Kidney tubule cell (primary cell): ENCODE measurements at places on chromosomes 4 and X.
A peak's percentile ranks its signal among the peaks of the same experiment; 100 is the strongest.

- DNase-seq: peak; percentile 35
Measured at GRCh38 chrX:374596-374995, 12.1 kb downstream of the PPP2R3B start.

DNA sequence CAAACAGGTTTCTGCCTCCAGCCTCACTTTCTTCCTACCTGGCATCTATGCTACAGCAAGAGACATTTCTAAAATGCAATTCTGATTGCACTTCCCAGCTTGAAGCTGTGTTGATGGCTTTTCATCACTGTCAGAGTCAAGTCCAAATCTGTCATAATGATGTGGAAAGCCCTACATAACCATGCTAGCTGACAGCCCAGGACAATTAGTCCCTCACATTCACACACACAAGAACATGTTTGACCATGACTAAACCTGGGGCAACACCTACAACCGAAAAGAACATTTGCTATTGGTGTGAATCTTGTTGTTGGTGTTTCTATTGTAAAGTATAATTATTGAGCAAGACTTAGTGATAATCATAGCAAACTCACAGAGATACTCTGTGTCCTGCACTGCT lies 58.2 kb downstream of the PPM1K start:
- no peak for DNase-seq

DNA sequence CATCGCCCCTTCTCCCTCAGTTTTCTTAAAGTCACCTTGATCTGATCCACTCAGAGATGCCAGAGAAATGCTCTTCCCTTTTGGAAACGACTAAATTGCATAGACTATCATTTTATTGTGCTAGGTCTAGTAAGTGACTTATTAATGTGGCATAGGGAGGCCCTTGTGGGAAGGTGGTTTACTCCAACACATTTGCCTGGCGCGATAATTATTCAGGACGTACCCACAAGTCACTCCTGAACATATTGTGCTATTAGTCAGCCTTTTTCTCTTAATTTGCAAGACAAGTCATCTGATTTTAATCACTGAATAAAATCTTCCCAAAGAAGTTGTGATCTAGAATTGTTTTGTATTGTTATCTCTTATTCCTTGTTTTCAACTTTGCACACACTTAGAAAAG lies 7.6 kb downstream of the ENPEP start:
- peak; percentile 70 for DNase-seq

DNA sequence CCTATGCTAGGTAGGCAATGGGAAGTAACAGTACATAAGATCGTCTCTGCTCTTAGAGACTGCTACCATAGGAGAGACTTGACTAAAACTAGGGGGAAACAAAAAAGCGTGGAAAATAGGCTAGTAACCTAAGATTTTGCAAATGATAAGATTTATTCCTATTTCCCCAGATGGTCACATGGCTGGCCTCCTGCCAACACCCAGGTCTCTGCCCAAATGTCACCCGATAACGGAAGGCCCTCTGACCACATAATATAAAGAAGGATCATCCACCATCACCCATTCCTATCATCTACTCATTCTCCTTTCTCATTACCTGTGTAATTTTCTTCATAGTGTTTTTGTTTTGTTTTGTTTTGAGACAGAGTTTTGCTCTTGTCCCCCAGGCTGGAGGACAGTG lies 4.7 kb downstream of the LAMP2 start:
- DNase-seq: no peak

DNA sequence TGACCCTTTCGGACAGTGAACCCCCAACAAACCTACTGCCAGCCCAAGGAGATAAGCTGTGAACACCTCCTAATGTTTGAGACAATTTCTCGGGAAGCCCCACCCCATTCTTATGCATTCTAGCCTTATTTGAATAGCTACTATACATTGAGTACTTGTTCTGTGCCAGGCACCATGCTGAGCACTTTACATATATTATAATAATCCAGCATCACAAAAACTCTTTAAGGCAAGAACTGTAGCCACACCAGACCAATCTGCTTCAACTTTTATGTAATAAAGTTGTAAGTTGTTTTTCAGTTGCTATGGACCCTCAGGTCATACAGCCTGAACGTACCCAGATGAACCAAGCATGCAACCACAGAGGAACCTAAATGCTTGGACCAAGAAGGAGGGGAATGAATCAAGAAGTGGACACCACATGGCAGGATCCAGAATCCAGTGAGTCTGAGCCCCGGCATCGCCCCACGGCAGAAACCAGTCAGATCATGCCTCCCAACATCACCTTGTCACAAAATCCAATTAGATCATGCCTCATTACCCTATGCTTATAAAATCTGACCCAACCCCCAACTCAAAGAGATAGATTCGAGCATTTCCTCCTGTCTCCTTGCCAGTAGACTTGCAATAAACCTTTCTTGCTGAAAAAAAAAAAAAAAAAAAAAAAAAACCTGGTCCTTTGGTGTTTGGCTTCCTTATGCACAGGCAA lies 225.0 kb downstream of the QDPR start:
- DNase-seq: no peak

DNA sequence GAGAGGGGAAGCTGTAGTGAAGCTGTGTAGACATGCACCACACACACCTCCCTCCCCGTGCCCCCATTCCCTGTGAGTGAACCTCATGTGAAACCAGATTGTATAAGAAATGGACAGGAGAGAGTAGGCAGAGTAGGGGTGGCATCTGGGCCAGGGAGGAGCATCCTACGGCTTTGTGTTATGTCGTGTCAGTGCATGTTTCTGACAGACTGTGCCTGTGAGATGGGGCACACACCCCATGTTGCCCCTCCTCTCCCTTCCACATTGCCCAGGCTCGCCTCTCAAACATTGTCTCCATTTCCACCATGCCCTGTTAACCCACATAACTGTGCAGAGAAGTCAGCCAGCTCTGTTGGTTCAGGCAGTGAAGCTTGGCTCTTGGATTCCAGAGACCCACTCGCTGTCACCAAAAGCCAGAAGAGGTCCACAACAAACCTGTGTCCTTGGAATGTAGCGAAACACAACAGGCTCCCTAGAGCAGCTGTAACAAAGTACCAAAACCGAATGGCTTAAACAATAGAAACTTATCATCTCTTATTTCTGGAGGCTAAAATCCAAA lies 56.1 kb downstream of the SLC9A6 start:
- DNase-seq: no peak

- no peak for DNase-seq
Measured at GRCh38 chr4:165331823-165332222, 4.4 kb downstream of the MSMO1 start.

GRCh38 chr4:2935762-2936743 lies 27.2 kb downstream of the NOP14 start:
- peak; percentile 93 for DNase-seq

GRCh38 chr4:84651499-84651898 lies 68.6 kb downstream of the CDS1 start:
- DNase-seq: no peak

- DNase-seq: no peak
Measured at GRCh38 chrX:115236560-115236959, 2.7 kb upstream of the LRCH2 start.

GRCh38 chr4:68855771-68856170 lies 40.0 kb downstream of the UGT2B10 start:
- DNase-seq: no peak

- peak; percentile 77 for DNase-seq
Measured at GRCh38 chrX:108224727-108225621, 133.4 kb downstream of the ATG4A start.

DNA sequence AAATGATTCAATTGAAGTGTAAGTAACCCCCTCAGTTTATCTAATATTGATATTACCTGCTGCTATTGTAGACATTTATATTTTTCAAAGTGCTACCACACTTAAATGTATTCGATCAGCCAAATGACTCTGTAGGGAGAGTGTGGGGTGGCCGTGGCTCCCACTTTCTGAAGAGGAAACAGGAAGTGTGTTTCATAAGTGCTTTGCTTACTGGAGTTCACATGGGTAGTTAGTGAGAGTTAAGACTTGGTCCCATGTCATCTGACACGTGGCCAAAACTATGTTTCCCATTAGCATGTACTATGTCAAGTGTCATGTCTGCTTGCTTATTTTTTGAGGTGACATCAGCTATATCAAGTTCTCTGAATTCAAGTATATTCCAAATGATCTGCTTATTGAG lies 308.1 kb upstream of the GATB start:
- no peak for DNase-seq

DNA sequence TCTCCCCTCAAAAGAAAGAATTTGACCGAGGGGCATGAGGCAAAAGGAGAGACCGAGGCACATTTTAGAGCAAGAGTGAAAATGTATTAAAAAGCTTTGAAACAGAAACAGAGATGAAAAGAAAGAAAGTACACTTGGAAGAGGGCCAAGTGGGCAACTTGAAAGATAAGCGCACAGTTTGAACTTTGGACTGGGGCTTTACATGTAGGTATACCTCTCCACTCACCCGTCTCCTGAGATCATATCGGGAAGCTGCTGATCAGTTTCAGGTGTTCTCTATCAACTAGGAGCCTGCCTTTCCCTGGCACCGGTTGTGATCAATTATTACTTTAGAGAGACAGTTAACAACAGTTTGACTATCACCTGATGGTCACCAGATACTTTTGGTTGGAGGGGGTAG lies 2666.5 kb downstream of the ARAP2 start:
- DNase-seq: no peak

DNA sequence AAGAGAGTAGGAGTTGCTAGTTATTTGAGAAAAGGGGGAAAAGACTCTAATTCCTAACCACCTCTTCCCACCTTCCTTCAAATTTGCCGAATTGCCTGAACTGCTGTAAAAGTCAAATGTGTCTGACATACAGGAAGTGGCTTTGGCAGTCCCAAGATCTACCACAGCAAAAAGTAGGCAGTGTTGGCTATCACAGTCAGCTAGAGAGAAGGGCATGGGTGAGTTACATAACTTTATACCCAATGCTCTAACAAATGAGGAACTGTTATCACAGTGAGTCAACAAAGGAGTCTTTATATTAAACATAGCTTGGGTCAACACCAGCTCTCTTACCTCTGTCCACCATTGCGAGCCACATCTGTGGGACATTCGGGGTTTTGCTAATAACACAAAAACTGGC lies 2.4 kb upstream of the MBNL3 start:
- peak; percentile 42 for DNase-seq

- no peak for DNase-seq
Measured at GRCh38 chrX:40663078-40663740, 15.8 kb upstream of the CXorf38 start.

DNA sequence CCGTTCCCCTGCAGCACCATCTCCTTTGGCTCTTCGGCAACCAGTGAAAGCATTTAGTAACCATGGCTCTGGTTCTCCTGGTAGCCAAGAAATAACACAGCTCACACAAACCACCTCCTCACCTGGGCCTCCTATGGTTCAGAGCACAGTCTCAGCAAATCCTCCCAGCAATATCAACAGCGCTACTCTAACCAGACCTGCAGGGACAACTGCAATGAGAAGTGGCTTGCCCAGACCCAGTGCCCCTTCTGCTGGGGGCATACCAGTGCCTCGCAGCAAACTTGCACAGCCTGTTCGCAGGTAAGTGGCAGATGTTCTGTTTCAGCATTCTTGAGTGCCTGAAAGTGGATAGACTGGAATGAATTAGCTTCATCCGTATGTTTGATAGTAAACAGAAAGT lies 63.0 kb upstream of the SLC10A4 start:
- DNase-seq: no peak

GRCh38 chr4:86717651-86718050 lies 123.5 kb downstream of the PTPN13 start:
- DNase-seq: peak; percentile 70

DNA sequence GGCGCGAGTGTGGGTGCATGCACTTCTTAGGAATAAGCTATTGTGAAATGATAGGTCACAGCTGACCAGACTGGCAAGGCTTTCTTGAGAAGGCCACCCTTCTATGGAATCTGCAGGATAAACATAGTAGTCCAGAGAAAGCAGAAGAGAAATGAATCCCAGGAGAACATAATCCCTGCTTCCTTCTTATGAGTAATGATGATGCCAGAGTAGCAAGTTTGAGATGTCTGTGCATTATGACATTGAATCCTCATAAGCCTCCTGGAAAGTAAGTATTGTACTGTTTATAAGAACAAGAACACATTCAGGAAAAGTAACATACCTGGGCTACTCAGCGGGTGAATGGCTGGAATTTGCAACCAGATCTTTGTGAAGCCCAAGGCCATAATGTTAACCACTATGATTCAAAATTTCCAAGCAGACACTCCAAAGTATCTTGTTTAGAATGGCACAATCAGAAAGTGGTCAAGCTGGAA lies 272.1 kb upstream of the HS3ST1 start:
- peak; percentile 74 for DNase-seq

DNA sequence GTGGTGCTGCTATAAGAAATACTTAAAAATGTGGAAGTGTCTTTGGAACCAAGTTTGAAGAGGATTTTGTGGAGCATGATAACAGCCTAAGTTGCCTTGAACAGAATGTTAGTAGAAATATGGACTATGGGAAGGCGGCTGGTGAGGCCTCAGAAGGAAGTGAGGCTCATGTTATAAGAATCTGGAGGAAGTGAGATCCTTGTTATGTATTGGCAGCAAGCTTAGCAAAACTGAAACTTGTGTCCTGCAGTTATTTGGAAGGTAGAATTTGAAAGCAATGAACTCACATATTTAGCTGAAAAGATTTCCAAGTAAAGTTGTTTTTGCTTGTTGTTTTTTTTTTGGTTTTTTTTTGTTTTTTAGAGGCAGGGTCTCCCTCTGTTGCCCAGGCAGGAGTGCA lies 13.6 kb upstream of the MED14 start:
- DNase-seq: no peak

- DNase-seq: no peak
Measured at GRCh38 chrX:9286234-9286633, 178.6 kb upstream of the TBL1X start.

DNA sequence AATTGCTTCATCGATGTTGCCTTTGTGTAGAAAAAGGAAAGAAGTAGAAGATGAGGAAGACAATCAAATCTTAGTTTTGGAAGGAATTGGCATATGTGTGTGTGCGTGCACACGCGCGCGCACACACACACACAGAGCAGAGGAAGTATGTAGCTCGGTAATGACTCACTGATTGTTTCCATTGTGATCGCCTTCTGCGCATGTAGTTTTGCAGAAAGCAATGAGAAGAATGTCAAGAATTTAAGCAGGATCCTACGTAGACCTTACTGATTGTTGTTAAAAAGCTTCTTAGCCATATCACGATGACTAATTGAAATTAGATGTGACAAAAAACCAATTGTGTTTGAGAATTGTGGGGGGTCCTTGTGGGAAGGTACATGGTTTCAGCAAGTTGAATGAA lies 12.8 kb upstream of the LIMCH1 start:
- DNase-seq: peak; percentile 94

GRCh38 chr4:175973027-175973923 lies 92.4 kb upstream of the WDR17 start:
- no peak for DNase-seq

- DNase-seq: no peak
Measured at GRCh38 chr4:165151734-165152133, 39.1 kb upstream of the TMEM192 start.

- peak; percentile 19 for DNase-seq
Measured at GRCh38 chr4:138114434-138114833, 127.7 kb downstream of the SLC7A11 start.

GRCh38 chr4:38804654-38805295 lies at the start of gene TLR1:
Gene TLR1 (minus strand): TSS chr4:38804791. CDS start chr4:38798831, 5,960 bp downstream.
- peak; percentile 76 for DNase-seq

GRCh38 chr4:98652996-98653395 lies 5.4 kb downstream of the TSPAN5 start:
- no peak for DNase-seq
